Right ventricle myocardium inferior (tissue), 1 donor: ENCODE measurements at places on chromosomes 11 and 22. TPM values are rescaled to one million over a fixed set of nuclear protein-coding genes. Genes with fewer than 3 reads are reported as not detected.
A peak's percentile ranks its signal among the peaks of the same experiment; 100 is the strongest.

DNA sequence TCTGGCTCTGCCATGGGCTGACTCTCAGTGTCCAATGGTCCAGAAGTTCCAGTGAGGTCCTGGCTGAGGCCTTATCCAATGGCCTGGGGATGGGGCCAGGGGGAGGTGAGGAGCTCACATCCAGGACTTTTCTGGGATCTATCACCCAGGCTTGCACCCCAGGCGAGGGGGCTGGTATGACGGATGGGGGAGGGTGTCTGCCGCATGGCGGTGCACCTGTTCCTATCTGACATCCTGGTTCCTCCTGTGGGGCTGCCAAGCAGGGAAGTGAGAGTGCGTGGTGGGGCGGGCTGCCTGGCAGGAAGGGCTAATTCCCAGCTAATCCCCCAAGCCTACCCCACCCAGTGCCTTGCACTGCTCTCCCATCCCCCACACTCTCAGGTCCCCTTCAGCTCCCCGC, 102.1 kb downstream of the NECTIN1 start:
- no peak for DNase-seq

GRCh38 chr11:114284021-114284420, 12.2 kb upstream of the NNMT start:
- DNase-seq: no peak

MMP8 gene
- total RNA-seq: not detected

USP28 gene
- total RNA-seq: 145 TPM

DNA sequence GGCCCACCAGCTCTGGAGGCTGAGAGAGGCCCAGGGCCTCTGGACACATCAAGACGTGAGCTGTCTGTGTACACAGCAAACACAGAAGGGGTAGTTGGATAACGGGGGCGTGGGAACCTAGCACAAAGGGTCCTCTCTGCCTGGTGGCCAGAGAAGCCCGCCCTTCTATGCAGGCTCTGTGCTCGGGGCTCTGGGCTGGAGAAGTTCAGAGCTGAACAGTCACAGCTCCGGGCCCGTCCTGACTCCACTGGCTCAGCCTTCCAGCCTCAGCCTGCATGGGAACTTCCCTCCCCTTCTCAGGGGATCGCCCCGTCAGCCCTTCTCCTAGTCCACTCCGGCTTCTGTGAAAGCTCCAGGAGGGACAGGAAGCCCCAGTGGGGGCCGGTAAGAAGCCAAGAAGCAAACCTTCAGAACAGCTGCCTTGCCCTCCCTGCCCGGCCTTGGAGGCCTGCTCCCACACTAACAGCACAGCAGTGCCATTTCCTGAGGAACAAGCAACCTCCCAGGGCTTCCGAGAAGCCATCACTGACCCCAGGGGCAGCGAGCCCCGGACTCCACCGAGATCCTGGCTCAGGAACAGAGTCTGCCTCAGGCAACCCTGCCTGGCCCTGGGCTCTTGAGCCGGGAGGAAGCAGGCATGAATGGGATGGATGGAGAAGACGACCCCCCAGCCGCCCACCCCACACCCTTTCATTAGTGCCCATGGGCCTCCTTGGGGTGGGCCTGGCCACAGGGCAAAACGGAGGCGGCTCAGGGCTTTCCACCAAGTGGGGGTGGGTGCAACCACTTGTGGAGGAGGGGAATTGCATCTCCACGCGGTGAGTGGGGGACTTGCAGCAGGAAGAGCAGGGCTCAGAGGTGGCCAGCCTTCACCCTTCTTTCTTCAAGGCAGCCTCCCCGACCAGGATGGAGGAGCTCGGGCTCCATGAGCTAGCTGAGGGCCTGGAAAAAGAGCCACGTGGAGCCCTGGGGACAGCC, 119.8 kb downstream of the ST3GAL4 start:
- peak; percentile 44 for DNase-seq

DNA sequence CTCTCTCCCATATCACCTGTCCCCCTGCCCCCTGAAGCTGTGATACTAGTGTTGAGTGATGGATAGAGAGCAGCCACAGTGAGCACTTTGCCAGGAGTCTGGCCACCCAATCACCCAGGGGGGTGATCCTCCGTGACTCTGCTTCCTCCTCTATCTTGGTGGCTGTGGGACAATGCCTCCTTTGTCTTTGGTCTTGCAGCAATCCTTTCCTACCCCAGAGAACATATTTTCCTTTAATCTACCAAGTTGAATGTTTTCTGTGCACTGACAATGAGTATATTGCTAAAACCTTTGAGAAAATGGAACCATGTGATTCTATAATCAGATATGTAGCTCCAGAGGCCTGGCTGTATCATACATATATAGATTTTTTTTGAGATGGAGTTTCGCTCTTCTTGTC, 58.1 kb upstream of the HEPHL1 start:
- no peak for DNase-seq
